Gastrocnemius medialis (tissue), 4 donors: ENCODE measurements at places on chromosomes 5 and 9.

DNA sequence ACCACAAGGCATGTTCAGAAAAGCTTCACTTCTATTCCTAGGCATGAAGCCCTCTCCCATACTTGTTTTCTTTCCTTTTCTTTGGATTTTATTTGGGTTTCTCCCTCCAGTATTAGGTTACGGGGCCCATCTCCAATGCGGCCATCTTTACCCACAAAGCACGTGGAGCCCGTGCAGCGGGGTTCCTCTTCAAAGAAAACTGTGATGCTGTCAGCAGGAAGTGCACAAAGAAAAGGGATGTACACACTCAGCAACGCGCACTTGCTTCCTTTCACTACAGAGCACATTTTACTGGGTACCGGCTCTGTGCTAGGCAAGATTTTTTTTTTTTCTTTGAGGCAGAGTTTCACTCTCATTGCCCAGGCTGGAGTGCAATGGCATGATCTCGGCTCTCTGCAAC is 106.6 kb downstream of the COL23A1 start:
- no peaks in the 10 kb centered on the region for H3K4me1 ChIP-seq
- H3K4me3 ChIP-seq: no peak overlapping the region
- H3K27ac ChIP-seq: no peak overlapping the region
- H3K27me3 ChIP-seq: no peaks in the 10 kb centered on the region
- DNase-seq: no peak
- H3K36me3 ChIP-seq: no peaks in the 10 kb centered on the region

- H3K27ac ChIP-seq: peak overlapping the region; percentile 75
- H3K4me1 ChIP-seq: peaks cover 61% of the 10 kb centered on the region
- no peaks in the 10 kb centered on the region for H3K27me3 ChIP-seq
- H3K36me3 ChIP-seq: no peaks in the 10 kb centered on the region
- H3K4me3 ChIP-seq: no peak overlapping the region
Measured at GRCh38 chr5:14155075-14155474, 11.9 kb downstream of the TRIO start.

DNA sequence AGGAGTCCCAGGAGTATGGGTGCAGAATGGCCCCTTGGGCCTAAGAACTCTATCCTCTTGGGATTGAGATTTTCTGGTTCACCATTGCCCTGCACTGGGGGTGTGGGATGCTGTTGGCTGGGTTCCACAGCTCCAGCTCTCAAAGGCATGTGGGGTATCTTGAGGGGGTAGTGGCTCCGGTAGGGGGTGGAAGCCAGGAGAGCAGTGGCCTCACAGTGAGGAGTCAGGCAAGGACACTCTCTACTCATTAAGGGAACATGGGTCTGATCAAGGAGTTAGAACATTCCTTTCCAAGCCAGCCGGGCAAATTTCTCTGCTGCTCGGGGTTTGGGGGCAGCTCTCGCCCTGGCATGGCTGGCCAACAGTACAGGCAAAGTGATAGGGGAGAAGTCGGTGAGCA is 33.0 kb downstream of the LARP1 start:
- H3K36me3 ChIP-seq: no peaks in the 10 kb centered on the region
- DNase-seq: no peak
- H3K27ac ChIP-seq: peak overlapping the region; percentile 63
- no peak overlapping the region for H3K4me3 ChIP-seq
- no peaks in the 10 kb centered on the region for H3K27me3 ChIP-seq
- H3K4me1 ChIP-seq: peaks cover 58% of the 10 kb centered on the region

- no peak for DNase-seq
- H3K27ac ChIP-seq: peak overlapping the region; percentile 52
- peaks cover 4% of the 10 kb centered on the region for H3K36me3 ChIP-seq
Measured at GRCh38 chr9:113602126-113603047, 138.9 kb downstream of the RGS3 start.

DNA sequence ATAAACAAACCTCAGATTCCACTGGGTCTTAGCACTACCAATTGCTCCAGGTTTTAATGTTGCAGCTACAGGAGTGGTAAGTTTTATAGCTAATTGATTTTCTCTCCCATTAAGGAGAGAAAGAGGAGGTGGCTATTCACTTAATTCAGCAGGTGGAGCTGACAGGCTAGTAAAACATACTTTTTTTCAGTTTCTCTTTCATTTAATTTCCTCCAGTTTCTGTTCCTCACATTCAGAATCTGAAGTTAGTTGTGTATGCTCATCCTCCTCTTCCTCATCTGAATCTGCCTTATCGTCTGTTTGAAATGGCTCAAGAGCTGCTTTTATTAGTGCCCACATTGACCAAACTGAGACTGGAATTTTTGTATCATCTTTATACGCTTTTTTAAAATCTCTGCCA is 98.0 kb downstream of the PLPPR1 start:
- no peak overlapping the region for H3K27ac ChIP-seq
- no peaks in the 10 kb centered on the region for H3K4me1 ChIP-seq
- no peaks in the 10 kb centered on the region for H3K27me3 ChIP-seq
- no peak overlapping the region for H3K4me3 ChIP-seq

DNA sequence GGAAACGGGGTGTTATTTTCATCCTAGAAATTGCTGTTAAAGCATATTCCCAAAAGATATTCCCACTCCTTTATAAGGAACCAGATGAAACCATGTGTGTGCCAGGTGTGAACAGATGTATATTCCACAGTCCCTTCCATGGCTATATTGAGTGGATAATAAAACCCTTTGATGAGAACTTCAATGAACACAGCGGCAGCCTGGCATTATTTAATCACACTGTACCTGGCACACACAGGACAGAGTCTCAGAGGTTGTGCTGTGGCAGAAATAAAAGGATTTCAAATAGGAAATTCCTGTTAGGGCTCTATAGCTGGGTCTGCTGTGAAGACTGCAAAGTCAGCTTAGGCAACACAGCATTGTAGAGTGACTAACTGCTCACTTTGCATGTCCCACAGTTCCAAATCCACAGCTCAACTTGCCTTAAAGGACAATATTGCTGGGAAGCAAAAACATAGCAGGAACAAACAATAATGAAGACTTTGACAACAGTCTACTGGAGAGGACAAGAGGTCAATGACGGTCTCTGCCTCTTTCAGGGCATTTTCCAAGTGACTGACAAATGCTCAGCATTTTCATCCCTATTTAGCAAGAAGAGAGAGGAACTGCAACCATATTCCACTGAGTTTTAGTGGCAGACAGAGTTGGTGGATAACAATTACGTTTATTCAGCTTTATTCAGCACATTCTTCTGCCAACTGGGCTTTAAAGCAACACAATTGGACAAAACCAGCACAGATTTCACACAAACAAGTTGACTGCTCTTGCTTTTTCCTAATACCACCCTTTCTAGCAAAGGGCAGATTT is 255.7 kb upstream of the RGMB start:
- no peaks in the 10 kb centered on the region for H3K4me1 ChIP-seq
- no peak overlapping the region for H3K27ac ChIP-seq
- no peaks in the 10 kb centered on the region for H3K36me3 ChIP-seq

DNA sequence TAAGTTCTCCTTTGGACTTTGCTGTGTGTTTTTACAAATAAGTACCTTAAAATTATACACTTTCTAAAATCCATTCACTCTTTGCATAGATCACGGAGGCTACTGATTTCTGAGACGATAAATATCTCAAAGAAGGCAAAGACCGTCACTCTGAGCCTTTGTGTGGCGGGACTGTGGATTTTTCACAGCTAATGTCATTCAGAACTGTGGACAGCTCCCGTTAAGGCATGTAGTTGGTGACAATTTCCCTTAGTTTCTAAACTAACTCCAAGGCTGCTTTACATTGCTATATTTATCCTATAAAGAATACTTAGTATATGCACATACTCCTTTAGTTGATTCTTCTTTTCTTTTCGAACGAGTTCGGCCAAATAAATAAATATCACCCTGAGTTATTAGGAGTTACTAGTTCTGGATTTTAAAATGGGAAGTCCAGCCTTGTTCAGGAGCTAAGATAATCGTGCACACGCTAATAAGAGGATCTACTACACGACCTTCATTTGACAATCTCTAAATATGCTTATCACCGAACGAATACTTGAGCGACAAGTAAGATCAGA is 1.8 kb downstream of the HCN1 start:
- H3K27me3 ChIP-seq: no peaks in the 10 kb centered on the region
- DNase-seq: no peak
- no peaks in the 10 kb centered on the region for H3K36me3 ChIP-seq
- H3K4me1 ChIP-seq: peaks cover 11% of the 10 kb centered on the region

DNA sequence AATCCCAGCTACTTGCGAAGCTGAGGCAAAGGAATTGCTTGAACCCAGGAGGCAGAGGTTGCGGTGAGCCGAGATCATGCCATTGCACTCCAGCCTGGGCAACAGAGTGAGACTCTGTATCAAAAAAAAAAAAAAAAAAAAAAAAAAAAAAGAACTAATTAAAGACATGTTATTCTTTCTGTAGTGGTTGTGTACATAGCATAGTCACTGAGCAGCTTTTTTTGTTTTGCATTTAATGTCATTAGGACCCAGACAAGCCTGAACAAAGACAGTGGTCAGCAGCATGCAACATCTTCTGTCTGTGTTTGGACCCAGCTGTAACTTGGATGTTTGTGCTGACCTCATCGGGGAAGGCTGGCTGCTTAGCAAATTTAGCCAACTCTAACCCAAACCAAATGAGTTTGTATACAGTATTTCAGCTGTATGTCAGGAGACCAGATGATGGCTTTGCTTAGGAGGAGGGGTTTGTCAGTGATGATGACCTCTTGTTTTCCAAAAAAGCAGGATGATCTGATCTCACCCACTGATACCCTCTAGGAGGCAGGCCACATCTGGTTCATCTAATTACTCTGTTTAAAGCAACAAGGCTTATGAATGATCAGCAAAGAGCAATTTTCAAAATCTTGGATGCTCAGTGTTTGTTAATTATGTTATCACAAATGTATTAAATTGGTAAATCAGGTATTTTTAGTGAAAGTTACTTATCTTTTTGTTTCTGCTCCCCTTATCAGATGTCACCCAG is 39.5 kb downstream of the SNCAIP start:
- no peaks in the 10 kb centered on the region for H3K36me3 ChIP-seq
- H3K27ac ChIP-seq: no peak overlapping the region
- no peak for DNase-seq
- H3K4me3 ChIP-seq: no peak overlapping the region
- no peaks in the 10 kb centered on the region for H3K27me3 ChIP-seq

DNA sequence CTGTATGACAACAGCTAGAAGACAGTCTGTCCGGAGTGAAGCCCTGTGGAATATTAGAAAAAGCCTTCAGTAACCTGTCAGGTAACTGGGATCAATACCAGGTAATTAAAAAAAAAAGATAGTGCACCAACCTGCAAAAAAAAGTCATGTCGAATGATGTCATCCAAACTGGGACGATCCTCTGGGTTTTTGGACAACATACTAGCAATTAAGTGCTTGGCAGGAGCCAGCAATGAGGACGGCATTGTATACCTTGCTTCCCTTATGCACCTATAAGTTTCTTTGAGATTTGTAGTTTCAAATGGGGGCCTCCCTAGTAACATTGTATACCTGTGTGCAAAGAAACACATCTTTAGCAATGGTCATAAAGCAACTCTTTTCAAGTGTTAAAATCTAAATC is 2.8 kb downstream of the PLK2 start:
- H3K4me3 ChIP-seq: no peak overlapping the region
- no peaks in the 10 kb centered on the region for H3K27me3 ChIP-seq
- H3K27ac ChIP-seq: peak overlapping the region; percentile 3
- H3K4me1 ChIP-seq: no peaks in the 10 kb centered on the region
- DNase-seq: no peak

- H3K4me1 ChIP-seq: peaks cover 6% of the 10 kb centered on the region
- H3K27ac ChIP-seq: no peak overlapping the region
- H3K4me3 ChIP-seq: no peak overlapping the region
- no peaks in the 10 kb centered on the region for H3K36me3 ChIP-seq
Measured at GRCh38 chr5:116135344-116135743, 50.5 kb downstream of the COMMD10 start.

DNA sequence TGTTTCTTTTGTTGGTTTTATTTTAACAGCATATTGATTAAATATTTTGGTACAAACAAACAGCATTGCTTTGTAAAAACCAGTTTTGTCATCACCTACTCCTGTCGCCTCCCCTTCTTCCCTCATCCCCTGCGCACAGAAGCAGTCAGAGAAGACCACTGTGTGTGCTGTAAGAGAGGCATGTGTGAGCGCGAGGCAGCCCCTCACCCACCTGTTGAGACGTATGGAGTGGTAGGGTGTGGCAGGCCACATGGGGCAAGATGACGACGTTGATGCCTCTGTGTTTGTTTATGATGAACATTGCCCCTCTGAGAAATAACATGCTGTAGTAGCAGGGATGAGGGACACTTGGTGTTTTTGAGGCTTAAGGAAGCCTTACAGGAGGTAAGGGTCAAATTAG is 71.3 kb downstream of the GPR21 start:
- H3K4me1 ChIP-seq: no peaks in the 10 kb centered on the region
- H3K36me3 ChIP-seq: no peaks in the 10 kb centered on the region
- no peak overlapping the region for H3K27ac ChIP-seq
- no peak overlapping the region for H3K4me3 ChIP-seq
- H3K27me3 ChIP-seq: no peaks in the 10 kb centered on the region
- DNase-seq: no peak

DNA sequence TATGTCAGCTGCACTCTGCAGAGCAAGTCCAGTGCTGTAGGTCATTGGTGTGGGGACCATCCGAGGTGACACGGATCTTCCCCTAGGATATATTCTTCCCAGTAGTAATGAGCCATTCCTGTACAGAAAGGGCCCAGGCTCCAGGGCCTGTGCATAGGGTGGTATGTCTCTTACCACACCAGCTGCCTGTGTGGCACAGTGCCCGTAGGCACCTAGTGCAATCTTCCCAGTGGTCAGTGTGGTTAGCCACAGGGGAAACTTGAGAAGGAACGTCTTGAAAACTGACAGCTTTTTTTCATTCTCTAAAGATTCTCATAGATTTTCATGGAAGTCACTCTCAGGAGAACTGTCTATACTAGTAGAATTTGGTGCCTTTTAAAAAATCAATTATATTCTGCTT is 39.8 kb downstream of the CYSTM1 start:
- DNase-seq: peak; percentile 91
- no peaks in the 10 kb centered on the region for H3K36me3 ChIP-seq
- H3K27ac ChIP-seq: peak overlapping the region; percentile 97

DNA sequence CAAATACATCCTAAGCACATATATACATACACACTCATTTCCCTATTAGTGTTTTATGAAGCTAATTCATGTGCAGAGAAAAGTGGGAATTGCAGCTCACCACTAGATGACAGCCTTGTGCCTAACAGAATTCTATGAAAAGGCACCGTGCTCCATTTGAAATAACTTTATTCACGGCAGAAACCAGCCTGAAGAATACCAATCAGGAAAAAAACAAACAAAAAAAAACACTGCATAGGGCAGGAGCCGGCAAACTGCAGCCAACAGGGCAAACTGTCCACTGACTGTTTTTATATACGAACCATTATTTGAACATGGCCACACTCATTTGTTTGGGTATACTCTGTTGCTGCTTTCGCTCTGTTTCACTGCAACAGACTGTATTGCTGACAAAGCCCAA is 33.6 kb downstream of the ERMP1 start:
- no peak overlapping the region for H3K27ac ChIP-seq
- no peaks in the 10 kb centered on the region for H3K36me3 ChIP-seq
- no peak overlapping the region for H3K4me3 ChIP-seq
- H3K4me1 ChIP-seq: peaks cover 5% of the 10 kb centered on the region

- no peaks in the 10 kb centered on the region for H3K27me3 ChIP-seq
- H3K4me3 ChIP-seq: no peak overlapping the region
- no peaks in the 10 kb centered on the region for H3K4me1 ChIP-seq
- no peak overlapping the region for H3K27ac ChIP-seq
- no peak for DNase-seq
Measured at GRCh38 chr9:76191493-76191892, 202.7 kb downstream of the RFK start.

- peak; percentile 62 for DNase-seq
- no peaks in the 10 kb centered on the region for H3K36me3 ChIP-seq
- peak overlapping the region; percentile 77 for H3K4me3 ChIP-seq
- H3K4me1 ChIP-seq: peaks cover 5% of the 10 kb centered on the region
- peak overlapping the region; percentile 55 for H3K27ac ChIP-seq
- H3K27me3 ChIP-seq: no peaks in the 10 kb centered on the region
Measured at GRCh38 chr5:36690041-36690961, 83.9 kb downstream of the SLC1A3 start.
